HT-29 (cell line): ENCODE measurements at places on chromosomes 1 and 21.

DNA sequence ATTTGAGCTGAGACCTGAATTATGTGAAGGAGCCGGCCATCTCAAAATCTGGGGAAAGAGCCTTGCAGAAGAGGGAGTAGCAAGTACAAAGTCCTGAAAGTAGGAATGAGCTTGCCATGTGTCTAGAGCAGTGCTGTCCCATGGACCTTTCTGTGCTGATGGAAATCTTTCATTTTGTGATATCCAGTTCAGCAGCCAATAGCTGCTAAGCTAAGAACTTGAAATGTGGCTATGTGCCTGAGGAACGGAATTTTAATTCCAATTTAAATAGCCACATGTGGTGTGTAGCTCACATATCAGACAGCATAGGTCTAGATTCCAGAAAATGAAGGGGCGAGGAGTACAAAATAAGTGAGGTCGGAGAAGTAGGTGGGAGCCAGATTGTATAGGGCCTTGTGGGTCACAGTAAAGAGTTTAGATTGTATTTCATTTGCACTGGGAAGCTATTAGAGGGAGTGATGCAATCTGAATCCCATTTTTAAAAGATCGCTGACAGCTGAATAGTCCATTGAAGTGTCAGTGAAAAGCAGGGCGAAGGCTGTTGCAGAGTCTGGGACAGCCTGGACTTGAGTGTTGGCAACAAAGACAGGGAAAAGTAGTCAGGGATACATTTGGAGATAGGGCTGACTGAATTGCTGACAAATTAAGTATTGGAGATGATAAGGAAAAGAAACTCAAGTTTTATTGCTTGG lies 80.3 kb downstream of the TMEM200B start:
- no peak for DNase-seq

- DNase-seq, result no peak
Observed at GRCh38 chr1:169049258-169049938, 57.1 kb upstream of the ATP1B1 start.

DNA sequence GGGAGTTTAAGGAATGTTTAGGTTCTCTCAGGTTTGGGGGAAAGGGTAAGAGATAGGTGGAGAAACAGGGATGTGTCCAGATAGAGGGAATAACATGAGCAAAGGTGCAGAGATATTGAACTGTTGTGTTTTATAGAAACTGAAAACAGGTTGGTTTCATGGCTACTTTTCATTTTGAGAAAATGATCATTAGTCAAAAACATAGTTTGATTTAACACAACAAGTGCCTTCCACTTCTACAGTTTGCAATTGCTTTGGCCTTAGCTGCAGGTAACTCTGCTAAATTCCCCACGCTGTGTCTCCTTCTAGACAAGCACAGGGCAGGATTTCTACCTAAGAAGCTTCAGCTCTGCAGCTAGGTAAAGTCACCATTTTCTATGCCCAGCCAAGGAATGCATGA lies 124.9 kb downstream of the RGS2 start:
- no peak for DNase-seq

DNA sequence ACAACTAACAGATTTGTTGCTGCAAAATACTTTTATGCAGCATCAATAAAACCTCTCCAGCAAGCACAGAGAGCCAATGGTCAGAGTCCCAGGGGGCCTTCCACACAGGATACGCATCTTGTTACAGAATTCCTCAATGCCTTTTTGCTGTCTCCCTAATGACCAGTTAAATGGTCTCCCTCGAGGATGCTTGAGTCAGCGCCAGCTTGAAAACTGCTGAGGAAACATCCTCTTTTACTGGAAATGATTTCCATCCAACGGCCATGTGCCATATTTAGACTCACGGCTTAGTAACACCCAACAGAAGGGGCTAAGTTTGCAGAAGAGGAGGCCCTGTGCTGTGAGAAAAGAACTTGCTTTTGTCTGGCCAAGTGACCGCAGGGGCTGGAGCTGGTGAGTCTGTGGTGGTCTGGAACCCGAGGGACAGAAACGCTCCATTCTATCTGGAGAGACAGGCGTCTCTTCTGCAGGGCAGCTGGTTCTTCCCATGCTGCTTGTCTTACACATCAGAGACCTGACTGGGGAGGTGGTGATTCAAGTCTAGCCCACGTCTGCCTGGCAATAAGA lies 496.4 kb downstream of the SETD4 start:
- no peak for DNase-seq

GRCh38 chr1:96233422-96233821 lies 488.2 kb upstream of the PTBP2 start:
- no peak for DNase-seq

- no peak for DNase-seq
Observed at GRCh38 chr1:174497478-174497877, 49.7 kb downstream of the GPR52 start.

- no peak for DNase-seq
Observed at GRCh38 chr1:40620586-40621210, 44.8 kb downstream of the RIMS3 start.

GRCh38 chr1:99704356-99704816 lies 58.5 kb downstream of the PALMD start:
- DNase-seq, result no peak

GRCh38 chr21:45892156-45892915 lies 89.2 kb upstream of the COL6A1 start:
- no peak for DNase-seq

DNA sequence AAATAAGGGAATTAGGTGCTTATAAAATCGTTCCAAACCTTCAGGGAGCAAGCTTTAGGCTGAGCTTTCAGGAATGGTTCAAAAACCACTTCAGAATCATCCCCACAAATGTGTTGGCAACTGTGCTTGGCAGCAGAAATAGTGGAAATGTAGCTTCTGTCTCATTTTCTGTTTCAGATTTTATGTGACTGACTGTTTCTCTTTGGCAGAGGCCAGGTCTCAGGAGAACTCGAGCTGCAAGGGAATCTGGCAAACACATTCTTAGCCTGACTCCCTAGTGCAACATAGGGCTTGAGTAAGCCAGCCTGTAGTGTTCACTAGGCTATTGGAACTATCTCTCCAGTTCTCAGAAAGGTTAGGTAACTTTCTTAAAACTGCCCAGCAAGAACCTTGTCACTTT lies 128.6 kb downstream of the PLA2G4A start:
- DNase-seq, result no peak
